CD4-positive, alpha-beta T cell (primary cell): ENCODE measurements at places on chromosomes 6 and 20.

DNA sequence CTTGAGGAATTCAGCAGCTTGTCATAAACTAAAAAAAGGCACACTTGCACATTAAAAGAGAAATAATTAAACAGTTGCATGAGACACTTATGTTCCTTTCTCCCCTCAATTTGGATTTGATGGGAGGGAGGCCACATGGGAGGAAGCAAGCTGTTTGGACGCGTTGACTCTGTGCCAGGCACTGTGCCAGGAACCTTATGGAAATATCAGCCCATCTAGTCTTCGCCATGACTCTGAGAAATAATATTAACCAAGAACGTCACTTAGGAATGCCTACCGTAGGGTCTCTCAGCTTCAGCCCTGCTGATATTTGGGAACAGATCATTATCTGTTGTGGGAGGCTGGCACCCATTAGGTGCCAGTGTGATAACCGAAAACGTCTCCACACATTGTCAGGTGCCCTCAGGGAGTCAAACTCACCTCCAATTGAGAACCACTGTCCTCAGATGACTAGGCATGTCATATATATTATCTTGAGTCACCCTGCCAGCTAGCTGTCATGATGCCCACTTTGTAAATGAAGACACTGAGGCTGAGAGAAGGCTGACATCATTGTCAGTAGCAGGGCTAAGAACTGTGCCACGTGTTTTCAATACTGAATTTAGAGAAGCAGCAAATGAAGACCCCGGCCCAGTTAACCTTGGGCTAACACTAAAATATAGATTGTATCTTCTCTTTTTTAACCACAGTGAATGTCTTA, 36.1 kb downstream of the EYA2 start:
- no peak for DNase-seq

DNA sequence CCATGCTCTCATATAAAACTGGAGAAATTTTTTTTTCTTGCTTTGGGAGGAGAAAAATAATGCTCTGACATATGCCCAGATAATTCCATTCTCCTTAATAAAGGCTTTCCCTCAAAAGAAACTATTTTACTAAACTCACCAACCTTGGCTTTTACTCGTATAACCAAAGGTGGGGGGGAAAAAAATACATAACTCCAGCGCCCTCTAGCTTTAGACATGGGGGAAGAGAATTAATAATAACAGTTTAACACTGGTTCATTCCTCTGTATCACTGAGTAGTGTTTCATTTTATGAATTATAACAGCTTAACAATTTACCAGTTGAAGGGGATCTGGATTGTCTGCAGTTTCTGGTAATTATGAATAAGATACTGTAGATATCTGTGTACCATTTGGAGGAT, 1226.1 kb downstream of the GRIK2 start:
- DNase-seq: no peak

- DNase-seq: no peak
Observed at GRCh38 chr20:2653556-2654383, 1.3 kb downstream of the NOP56 start.

DNA sequence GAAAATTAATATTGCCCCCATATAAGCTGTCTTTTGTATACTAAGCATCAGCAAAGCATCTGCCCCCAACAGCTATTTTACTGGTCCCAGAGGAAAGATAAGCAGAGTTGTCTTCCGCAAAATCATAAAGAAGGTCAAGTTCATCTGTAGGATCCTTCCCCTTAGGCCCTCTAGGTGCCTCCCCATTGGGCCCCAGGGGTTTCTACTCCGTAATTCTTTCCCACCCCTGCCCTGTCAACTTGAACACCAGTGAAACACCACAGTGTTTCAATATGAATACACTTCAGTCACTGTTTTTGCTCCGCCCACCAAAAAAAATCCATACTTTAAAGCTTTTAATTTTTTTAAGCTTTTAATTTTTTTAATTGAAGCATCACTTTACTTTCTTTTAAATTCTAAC, 159.2 kb downstream of the ATXN1 start:
- no peak for DNase-seq

DNA sequence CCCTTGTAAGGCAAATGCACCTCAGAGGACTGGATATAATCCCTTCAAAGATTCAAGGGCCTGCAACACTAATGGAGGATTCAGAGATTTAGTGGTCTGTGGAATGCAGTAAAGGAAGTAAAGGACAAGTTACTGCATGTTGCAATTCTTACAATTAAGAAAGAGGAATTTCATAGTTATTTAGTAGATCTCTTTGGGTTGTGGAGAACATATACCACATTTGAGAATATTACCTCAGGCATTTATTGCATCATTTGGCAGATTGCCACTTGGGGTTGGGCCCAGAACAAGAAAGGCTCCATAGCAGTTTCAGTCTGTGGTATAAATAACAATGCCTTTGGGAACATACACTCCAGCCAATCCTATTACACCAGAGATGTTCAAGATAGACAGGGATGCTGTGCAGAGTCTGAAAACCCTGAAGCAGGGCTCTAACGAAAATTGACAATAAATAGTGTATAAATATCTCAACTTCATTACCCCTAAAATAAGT, 20.9 kb upstream of the EPM2A start:
- DNase-seq: no peak

GRCh38 chr6:104689551-104690205, 170.0 kb downstream of the HACE1 start:
- DNase-seq: no peak

DNA sequence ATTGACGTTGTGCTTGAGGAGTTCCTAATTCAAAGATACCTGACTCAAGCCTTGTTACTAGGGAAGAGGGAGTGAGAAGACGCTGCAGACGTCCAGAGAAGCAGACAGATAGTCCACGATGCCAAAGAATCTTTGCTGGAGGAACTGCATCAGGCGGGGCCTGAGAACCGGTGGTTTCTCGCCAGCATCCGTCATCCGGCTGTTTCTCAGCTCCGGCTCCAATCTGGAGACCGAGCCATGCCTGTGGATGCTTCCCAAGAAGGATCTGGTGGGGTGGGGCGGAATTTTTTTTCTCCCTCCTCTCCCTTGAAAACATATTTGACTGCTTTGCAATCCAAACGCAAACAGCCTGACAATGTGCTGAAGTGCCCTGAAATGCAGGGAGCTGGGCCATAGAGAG, 125.8 kb upstream of the SRSF6 start:
- DNase-seq: no peak

DNA sequence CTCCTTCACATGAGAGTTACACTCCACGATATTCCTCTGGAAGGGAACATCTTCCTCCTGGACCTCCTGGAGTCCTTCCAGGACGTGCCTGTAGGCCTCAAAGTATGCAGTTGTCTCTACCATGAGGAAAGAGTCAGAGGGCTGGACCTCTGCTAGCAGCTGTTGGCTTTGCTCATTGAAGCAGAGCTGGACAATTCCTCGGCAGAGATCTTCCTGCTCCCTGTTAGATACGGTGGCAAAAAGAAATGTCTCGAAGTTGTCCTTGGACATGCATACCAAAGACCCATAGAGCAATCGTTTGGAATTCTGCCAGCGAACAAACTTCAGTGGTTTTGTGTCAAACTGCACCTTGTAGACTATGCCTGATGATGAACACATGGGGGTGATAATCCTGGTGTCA, 7.7 kb downstream of the ZNFX1 start:
- DNase-seq: no peak

GRCh38 chr6:43875849-43876572, 106.0 kb downstream of the VEGFA start:
- DNase-seq: no peak

DNA sequence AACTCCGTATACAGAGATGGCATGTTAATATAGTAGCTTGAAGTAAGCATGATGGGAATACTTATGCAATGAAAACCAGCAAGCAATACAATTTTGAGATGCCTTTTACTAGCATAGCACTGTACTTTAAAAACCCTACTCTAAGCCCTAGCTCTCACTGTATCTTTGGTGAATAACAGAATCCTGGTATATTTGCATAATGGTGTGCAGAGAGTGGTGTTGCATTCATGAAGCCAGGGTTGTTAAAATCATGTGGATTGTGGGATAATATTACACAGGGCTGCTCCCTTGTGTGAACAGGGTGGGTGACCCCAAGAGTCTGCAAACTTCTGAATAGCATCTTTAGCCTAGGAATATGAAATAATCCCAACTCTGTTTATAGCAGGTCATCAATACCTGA, 105.2 kb upstream of the BMP2 start:
- DNase-seq: no peak

- no peak for DNase-seq
Observed at GRCh38 chr20:41424546-41424945, 57.9 kb upstream of the EMILIN3 start.

DNA sequence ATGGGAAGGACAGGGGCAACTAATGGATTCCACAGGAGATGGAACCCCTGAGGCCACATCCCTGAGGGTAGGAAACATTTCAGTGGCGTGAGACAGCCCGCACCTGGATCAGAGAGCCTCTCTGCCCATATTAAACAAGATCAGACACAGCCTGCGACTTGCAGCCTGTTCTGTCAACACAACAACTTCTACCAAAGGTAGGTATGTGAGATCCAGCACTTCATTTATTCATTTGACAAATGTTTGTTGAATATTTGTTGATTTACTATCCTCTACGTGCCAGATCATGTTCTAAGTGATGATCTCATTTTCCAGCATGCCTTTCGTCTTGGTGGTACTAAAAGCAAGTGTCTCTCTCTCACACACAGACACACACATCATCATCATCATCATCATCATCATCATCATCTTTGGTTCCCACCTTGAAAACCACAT, 43.2 kb upstream of the NT5E start:
- no peak for DNase-seq

GRCh38 chr20:25277051-25277801, 29.3 kb downstream of the PYGB start:
- DNase-seq: no peak

- no peak for DNase-seq
Observed at GRCh38 chr6:145244349-145245100, 490.8 kb downstream of the EPM2A start.

GRCh38 chr6:116424001-116424400, 37.2 kb upstream of the CALHM6 start:
- no peak for DNase-seq

GRCh38 chr6:137272403-137272802, 53.2 kb upstream of the IFNGR1 start:
- DNase-seq: no peak

DNA sequence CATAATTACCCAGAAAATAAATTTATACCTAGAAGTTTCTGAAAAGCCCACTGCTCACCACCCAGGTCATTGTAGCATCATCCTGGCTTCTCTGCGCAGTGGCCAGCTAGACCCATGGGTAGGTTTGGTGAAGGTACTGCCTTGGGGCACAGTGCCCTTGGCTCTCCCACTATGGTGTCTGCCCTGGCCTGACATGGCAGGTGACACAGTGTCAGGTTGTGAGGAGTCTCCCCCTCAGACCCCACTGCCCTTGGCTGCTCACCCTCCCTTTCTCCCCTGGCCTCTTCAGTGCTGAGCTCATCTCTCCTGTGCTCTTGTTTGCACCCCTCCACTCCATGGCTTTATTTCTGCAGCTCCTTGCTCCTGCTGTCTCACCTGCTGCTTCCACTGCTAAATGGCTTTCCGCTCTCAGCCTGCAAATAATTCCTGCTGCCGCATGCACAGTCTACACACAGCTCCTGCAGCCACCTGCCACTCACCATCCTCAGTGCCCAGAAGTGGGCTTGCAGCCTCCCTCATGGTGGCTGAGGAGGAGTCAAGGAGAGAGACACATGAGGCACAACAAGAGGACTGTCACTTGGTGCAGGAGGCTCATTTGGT, 313.4 kb upstream of the MOCS1 start:
- no peak for DNase-seq

DNA sequence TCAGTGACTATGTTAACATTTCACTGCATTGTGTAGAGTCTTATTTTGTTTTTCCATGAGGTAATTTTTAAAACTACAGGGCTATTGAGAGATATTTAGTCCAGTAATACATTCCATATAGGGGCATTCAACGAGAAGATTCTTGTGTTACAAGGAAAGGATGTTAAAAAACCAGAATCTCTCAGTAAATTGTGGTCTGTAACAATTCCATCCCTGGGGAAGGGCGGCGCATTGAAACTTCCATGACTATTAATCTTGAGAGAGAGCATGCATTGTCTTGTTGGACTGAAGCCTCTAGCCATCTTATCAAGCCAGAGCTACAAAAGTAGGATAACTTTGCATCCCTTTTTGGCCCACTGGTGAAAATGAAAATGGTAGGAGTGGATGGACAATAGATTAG, 119.7 kb downstream of the BCKDHB start:
- DNase-seq: no peak

DNA sequence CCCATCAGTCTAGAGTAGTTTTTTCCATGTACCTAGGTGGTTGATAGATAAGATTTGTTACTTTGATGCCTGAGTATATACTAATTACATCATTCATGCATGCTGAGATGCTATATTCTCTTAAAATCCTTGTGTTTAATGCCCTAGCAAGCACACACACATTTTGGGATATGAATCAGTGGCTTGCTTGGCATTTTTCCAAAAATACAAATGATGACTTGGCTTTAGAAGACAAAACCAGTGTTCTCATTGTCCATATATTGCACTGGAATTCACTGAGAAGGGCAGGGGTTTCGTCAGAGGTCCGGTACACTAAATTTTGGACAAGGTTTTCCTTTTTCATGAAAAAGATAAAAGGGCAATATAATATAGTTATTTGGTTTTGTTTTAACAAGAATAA, 24.9 kb downstream of the GTPBP2 start:
- DNase-seq: no peak

- no peak for DNase-seq
Observed at GRCh38 chr6:3389390-3390167, 67.3 kb downstream of the SLC22A23 start.

- DNase-seq: no peak
Observed at GRCh38 chr6:167303675-167304625, 12.8 kb downstream of the UNC93A start.

GRCh38 chr20:33079259-33079658, at the start of gene BPIFB4:
BPIFB4 (plus strand) TSS chr20:33079643; CDS start chr20:33081527, 1,884 bp downstream.
- DNase-seq: no peak

DNA sequence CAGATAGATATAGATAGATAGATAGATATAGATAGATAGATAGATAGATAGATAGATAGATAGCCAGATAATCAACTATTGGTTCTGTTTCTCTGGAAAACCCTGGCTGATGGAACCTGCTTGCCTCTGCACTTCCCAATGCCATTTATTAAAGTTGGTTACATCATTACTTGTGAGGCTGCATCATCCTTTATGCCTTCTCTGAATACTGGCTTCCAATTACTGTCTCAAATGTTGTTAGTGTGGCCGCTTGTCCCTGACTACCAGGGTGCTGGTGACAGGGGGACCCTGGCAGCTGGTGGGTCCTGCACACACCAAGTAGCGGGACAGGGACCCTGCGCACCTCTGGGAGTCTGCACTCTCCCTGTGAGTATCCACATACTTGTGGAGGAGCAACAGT, 3.9 kb upstream of the SLPI start:
- DNase-seq: no peak

- DNase-seq: no peak
Observed at GRCh38 chr6:156557911-156558259, 219.3 kb upstream of the ARID1B start.

- DNase-seq: no peak
Observed at GRCh38 chr6:79862711-79863110, 84.6 kb downstream of the ELOVL4 start.

DNA sequence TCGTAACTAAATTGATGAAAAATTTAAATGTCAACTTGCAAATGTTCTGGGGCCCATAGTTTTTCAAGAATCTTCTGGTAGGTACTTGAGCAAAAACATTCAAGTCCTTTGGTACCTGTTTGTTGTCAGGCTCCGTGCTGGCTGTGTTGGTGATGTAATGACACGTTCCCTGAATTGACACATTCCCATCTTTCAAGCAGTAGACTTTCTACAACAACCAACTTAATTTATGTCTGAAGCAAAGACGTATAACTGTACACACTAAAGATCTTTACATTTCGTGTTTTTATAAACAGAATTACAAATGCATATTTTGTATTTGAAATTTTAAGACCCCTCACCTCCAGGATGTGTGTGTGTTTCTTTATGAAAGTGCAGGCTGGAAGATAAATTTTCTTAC, 49.5 kb downstream of the NCOA3 start:
- DNase-seq: no peak
